AG08395 (cell line): ENCODE measurements at places on chromosomes 5 and 9.

- DNase-seq = no peak
Observed at GRCh38 chr5:8184455-8185063, 315.6 kb downstream of the MTRR start.

DNA sequence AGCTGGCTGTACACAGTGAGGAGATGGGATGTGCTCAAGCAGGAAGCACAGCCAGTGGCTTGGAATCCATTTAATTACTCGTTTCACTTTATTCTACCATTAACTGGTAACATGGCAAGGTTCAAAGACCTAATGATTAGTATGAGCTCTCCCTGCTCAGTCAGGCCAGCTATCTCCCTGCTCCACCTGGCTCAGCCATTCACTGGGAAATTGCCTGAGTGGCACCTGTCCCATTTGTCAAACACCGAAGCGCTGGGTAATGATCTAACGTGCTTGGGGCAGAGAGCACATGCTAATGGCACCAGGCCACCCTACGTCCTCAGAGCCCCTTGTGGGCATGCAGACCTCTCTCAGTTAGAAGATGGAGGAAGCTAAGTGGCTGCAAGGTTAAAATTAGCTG is 162.2 kb downstream of the TTLL11 start:
- DNase-seq = no peak

DNA sequence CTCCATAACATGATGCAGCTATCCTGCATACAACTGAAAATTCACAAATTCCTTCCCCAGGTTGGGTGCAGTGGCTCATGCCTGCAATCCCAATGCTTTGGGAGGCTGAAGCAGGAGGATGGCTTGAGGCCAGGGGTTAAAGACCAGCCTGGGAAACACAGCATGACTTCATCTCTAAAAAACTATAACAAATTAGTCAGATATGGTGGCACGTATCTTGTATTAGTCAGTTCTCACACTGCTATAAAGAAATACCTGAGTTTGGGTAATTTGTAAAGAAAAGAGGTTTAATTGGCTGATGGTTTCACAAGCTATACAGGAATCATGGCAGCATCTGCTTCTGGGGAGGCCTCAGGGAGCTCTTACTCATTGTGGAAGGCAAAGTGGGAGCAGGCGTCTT is 56.4 kb upstream of the DAPK1 start:
- DNase-seq = no peak

GRCh38 chr9:9750719-9751118 is 862.1 kb downstream of the PTPRD start:
- DNase-seq = no peak

GRCh38 chr9:98773721-98774120 is 22.6 kb downstream of the ANKS6 start:
- DNase-seq = no peak

- DNase-seq = no peak
Observed at GRCh38 chr9:96169901-96170300, 132.1 kb downstream of the HSD17B3 start.

DNA sequence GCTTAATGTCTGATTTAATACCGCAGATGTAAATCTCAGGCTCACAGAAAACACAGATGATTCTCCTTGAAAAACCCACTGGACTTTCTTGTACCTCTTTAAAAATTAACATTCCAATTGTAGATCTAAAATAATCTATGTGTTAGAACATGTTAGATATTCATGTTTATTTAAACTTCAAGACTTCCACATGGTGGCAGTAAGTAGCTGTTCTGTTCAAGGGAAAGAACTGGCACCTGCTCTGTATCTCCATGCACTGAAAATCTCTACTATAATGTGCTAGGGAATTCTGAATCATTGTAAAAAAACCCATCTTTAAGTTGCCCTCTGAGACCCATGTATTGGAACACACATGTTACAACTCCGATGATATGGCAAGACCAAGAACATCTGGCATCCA is 366.9 kb downstream of the DMRTA1 start:
- DNase-seq = no peak

DNA sequence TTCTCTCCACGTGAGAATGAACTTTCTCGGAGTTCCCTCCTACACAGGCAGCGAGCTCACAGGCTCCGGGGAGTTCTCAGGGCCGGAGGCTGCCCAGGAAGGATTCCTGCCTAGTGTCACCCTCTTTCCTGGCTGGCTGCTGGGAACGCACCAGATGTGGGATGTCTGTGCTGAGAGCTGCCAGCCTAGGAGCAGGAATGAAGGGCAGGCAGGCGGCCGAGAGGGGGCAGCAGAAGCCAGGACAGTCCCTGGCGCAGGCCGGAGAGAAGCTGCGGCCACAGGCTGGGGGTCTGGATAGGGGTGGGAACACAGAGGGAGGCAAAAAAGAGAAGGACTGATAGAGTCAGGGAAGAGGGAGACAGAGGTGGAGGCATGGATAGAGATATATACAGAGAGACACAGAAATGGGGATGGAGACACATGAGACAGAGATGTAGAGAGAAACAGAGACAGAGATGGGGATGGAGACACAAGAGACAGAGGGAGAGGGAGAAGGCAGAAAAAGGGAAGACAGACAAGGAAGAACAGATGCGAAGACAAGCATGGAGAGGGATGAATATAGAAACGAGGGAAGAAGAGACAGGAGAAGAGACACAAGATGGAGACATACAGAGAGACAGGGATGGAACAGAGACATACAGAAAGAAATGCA is 25.3 kb upstream of the ENHO start:
- peak; percentile 88 for DNase-seq

- no peak for DNase-seq
Observed at GRCh38 chr5:141779503-141779973, 97.5 kb upstream of the ARAP3 start.

DNA sequence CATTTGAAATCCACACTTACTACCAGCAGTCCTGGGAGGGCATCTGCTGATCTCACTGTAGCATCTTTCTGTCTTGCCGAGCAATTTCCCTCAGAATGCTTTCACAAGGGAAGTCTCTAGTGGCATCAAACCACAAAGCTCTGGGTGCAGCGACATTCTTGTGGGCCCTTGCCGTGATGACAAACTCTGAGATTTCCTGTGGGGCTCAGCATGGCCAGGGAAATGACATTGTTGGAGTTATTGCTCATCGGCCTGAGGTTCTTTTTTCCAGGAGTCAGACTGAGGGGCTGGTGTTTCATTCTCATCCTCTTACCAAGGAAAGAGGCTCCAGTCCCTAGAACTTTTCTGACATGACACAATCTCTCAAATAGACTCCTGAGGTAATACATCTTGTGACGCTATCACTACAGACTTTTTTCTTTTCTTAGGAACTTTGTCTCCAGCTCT is 51.4 kb downstream of the PFDN1 start:
- DNase-seq = peak; percentile 89

- no peak for DNase-seq
Observed at GRCh38 chr5:113682497-113683136, 169.1 kb downstream of the YTHDC2 start.

DNA sequence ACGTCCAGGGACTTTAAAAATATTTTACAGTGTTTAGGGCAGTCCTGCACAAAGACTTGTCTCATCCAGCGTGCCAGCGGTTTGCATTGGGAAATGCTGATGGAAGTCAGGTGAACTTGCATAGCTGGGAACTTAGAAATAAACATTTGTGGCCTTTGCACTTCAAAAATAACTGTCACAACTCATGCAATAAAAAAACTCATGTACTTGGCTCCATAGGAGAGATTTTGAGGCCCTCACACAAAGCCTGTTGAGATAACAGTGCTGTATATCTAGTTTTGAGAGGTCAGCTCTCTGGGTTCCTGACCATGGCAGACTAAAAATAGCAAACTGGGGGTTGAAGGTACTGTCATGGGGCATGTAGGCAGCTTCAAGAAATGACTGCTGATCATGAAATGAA is 5.5 kb downstream of the COMMD10 start:
- no peak for DNase-seq

GRCh38 chr5:21244982-21245381 is 1257.0 kb upstream of the CDH18 start:
- DNase-seq = no peak

GRCh38 chr9:130768265-130768664 is 66.8 kb upstream of the ABL1 start:
- DNase-seq = no peak

DNA sequence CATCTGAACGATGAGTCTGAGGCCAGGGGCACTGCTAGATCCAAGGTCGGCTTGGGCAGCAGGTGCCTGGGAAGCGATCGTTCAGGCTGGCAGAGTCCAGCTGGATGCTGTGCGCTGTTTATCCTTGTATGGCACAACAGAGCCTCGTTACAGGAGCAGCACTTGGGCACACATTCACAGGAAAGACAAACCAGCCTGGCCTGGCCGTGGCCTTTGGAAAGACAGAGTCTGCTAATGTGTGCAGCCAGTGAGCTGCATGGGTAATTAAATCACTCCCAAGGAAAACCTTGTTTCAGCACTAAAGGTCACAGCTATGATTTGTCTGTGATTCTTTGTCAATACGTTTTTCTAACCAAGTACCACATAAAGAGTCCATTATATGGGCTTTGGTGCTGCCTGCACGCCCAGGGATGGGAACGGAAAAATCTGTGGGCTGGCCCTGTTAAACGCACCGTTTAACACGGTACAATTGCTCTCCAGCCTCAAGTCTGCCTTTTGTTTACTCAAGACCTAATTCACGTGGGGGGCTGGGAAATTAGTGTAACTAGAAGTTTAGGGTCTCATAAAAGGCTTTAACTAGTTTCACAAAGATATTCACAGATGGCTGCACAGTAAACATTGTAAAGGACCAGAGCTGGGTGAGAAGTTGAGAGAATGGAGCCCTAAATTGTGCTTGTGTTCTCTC is 509.3 kb downstream of the KDM4C start:
- DNase-seq = no peak

- DNase-seq = no peak
Observed at GRCh38 chr9:108271236-108271635, 584.5 kb downstream of the ACTL7B start.

DNA sequence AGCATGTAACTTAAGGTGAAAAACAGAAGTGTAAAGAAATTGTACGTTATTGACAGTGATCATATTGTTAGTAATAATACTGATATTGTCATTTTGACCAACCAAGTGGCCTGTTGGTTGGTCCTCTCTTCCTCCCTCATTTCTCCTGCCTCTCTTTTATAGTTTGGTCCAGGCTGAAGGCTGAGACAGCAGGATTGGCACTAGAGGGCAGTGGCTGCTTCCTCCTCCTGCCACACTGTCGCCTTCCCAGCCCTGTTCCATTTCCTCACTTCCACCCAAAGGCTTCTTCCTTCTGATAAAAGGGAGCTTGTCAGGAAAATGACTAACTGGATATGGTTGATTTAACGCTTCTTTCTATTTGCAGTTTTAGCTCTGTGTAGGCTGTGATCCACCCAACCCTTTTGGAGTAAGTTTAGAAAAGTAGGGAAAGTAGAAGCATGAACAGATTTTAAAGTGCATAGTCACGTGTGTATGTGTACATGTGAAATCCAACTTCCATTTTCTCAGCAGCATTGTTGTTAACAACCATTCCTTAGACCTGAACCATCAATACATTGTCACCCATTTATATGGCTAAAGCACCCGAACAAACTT is 35.6 kb downstream of the PTCD2 start:
- peak; percentile 71 for DNase-seq

DNA sequence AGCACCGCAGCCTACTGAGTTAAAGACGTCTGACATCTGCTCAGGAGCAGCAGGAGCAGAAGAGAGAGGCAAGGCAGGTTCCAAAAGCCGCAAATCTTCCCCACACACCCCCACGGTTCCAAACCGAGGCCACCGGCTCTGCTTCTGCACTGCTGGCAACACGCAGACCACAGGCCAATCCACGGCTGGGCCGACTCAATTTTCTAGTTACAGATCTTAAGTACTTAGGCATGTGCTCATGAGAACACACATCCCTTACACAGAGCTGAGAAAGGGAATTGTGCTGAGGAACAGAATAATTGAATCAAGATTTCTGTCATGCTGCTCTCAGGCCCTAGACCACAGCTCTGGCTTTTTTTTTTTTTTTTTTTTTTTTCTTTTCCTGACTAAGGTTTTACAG is 32.6 kb downstream of the PAX5 start:
- DNase-seq = no peak
